ENCODE measurements at places on chromosomes 1 and 21.
A peak's percentile ranks its signal among the peaks of the same experiment; 100 is the strongest.

- no peak for DNase-seq
- no peak overlapping the region for H3K27ac ChIP-seq
These were observed 16.9 kb downstream of the ATG4C start for GRCh38 chr1:62800825-62801306.

DNA sequence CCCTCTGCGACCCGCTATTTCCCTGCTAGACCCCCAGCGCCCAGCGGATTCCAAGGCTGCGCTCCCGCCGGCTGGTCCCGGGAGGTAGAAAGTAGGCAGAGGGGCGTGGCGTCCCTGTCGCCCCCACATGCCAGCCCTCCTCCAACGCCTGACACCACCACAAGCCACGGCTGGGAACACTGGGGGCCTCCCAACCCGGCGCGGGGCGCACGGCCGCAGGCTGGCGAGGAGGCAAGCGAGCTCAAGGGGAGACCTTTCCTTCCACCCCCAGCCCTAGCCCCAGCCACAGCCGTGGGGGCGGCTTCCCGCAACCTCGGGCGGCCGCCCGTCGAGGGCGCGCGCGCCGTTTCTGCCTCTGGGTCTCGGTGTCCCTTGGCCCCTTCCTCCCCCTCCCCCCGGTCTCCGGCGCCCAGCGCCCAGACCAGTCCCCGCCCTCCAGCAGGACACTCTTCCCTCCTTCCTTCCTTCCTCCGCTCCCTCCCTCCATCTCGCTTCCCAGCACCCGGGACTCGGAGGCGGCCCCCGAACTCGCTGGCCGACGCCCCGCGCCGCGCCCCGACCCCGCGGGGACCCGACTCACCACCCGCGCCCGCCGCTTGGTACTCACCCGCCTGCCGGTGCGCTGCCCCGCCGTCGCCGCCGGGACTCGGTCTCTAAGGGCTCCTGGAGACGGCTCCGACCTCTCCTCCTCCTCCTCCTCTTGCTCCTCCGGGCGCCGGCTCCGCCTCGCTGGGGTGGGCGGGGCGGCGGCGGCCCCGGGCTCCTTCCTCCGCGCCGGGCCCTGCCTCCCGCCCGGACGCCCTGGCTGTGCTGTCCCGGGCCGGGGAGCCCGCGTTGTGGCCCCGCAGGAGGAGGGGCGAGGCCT lies at the start of gene GNG12:
Gene GNG12 (minus strand): TSS at position 731 of the 865 bp plus-strand sequence. CDS start 125,781 bp downstream, outside the sequence.
- no peaks in the 10 kb centered on the region for H3K36me3 ChIP-seq
- peaks cover 21% of the 10 kb centered on the region for H3K4me1 ChIP-seq
- DNase-seq = no peak
- peaks cover 18% of the 10 kb centered on the region for H3K27me3 ChIP-seq

DNA sequence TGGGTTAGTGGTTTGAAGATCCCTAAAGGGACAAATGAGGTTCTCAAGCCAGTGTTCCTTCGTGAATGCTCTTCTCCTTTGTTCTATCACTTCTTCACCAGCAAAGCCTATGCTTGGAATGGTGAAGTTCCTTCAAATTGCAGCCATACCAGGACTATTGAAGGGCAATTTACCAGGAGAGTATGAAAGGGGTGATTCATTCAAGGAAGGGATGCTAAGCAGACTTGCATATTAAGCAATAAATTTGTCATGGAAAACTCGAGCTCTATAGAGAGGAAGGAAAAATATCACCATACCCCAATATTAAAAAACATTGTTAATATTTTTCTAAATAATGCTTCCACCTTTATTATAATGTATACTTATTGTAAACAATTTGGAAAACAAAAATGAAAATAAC lies 9.3 kb upstream of the TSNAX start:
- no peak overlapping the region for H3K27ac ChIP-seq
- H3K4me3 ChIP-seq = no peak overlapping the region
- DNase-seq = no peak
- no peaks in the 10 kb centered on the region for H3K4me1 ChIP-seq
- H3K36me3 ChIP-seq = no peaks in the 10 kb centered on the region

- no peaks in the 10 kb centered on the region for H3K36me3 ChIP-seq
- no peak overlapping the region for H3K27ac ChIP-seq
- no peak for DNase-seq
- no peaks in the 10 kb centered on the region for H3K4me1 ChIP-seq
- no peak overlapping the region for H3K4me3 ChIP-seq
These were observed 148.6 kb downstream of the GRIK3 start for GRCh38 chr1:36885540-36886357.

GRCh38 chr1:75671708-75672107 lies 52.8 kb upstream of the ACADM start:
- no peak overlapping the region for H3K27ac ChIP-seq
- no peak overlapping the region for H3K4me3 ChIP-seq
- H3K4me1 ChIP-seq = no peaks in the 10 kb centered on the region
- peaks cover 5% of the 10 kb centered on the region for H3K27me3 ChIP-seq
- H3K36me3 ChIP-seq = no peaks in the 10 kb centered on the region

- peak; percentile 90 for DNase-seq
- peak overlapping the region; percentile 98 for H3K4me3 ChIP-seq
- no peaks in the 10 kb centered on the region for H3K36me3 ChIP-seq
- peaks cover 44% of the 10 kb centered on the region for H3K4me1 ChIP-seq
- peak overlapping the region; percentile 100 for H3K27ac ChIP-seq
These were observed 11.4 kb downstream of the BTBD19 start for GRCh38 chr1:44819608-44820327.

GRCh38 chr1:232853994-232854797 lies 49.0 kb downstream of the MAP10 start:
- H3K36me3 ChIP-seq = no peaks in the 10 kb centered on the region
- no peaks in the 10 kb centered on the region for H3K4me1 ChIP-seq
- H3K4me3 ChIP-seq = no peak overlapping the region
- no peak for DNase-seq
- no peak overlapping the region for H3K27ac ChIP-seq

- no peak overlapping the region for H3K4me3 ChIP-seq
- H3K27ac ChIP-seq = no peak overlapping the region
- H3K36me3 ChIP-seq = no peaks in the 10 kb centered on the region
- no peaks in the 10 kb centered on the region for H3K27me3 ChIP-seq
- no peaks in the 10 kb centered on the region for H3K4me1 ChIP-seq
These were observed 55.6 kb downstream of the L1TD1 start for GRCh38 chr1:62250126-62250726.

DNA sequence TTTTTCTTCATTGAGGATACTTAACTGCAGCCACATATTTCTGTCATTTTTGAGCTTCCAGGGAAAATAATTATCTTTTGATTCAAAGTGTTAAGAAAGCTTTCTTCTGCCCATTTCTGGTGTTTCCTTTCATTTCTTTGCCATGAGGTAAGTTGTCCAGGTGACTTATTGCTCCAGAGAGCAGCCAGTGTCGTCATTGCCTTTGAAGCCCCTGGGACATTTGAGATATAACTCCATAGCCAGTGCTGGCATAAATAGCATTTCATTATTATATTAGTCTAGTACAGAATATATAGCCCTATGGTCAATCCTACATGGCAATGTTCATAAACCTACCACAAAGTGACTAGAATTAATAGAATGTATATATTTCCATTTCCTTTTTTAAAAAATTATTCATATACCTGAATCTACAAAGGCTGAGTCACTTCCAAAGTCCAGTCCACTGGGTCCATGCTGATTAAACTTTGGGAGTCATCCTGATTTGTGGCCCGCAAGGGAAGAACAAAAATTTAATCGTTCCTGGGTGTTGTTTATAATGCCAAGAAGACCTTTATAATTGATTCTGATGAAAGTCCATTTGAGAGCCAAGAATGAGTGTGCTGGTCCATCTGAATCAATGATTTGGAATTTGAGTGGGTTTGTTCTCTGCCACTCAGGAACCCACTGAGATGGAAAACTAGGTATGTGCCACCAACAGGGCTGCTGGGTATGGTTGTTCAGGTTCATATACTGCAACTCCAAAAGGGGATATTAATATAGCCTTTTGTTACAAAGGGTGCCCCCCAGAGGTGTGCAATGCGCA lies 221.8 kb upstream of the PLXNA2 start:
- no peak for DNase-seq
- no peaks in the 10 kb centered on the region for H3K36me3 ChIP-seq
- no peak overlapping the region for H3K4me3 ChIP-seq
- H3K27me3 ChIP-seq = no peaks in the 10 kb centered on the region

- no peaks in the 10 kb centered on the region for H3K27me3 ChIP-seq
- no peaks in the 10 kb centered on the region for H3K4me1 ChIP-seq
- no peaks in the 10 kb centered on the region for H3K36me3 ChIP-seq
- no peak overlapping the region for H3K4me3 ChIP-seq
These were observed 8.1 kb upstream of the PRDM16 start for GRCh38 chr1:3060601-3061551.

DNA sequence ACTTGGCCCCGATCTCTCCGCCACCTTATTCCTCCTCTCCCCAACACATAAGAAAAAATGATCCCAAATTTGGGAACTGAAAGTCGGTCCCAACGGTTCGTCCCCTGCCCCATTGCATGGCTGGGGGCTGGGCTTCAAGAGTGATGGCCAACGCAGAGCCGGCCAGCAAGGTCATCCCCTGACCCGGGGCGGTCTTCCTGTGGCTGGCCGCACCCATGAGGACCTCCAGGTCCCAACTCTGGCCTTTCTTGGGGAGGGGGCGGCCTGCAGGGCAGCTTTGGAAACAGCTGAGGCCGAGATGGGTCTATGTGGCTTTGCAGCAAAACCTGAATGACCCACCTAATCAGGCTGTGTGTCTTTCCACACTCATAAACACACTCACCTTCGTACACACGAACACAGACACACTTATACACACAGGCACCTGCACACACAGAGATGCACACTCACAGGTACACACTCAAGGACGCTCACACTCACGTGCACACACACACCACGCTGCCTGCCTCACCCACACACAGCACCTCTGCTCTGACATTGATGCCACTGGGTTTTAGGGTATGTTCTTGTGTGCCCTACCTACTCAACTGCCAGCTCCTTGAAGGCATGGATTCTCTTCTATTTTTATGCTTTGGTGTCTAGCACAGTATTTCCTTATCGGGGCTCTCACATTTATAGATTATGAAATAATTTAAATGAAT lies 562 bp downstream of the DYNLT5 start:
- no peak overlapping the region for H3K27ac ChIP-seq
- no peak for DNase-seq
- peaks cover 12% of the 10 kb centered on the region for H3K27me3 ChIP-seq

- no peaks in the 10 kb centered on the region for H3K36me3 ChIP-seq
- H3K4me1 ChIP-seq = no peaks in the 10 kb centered on the region
- H3K27ac ChIP-seq = no peak overlapping the region
These were observed 134.2 kb downstream of the NAV1 start for GRCh38 chr1:201673093-201673492.

DNA sequence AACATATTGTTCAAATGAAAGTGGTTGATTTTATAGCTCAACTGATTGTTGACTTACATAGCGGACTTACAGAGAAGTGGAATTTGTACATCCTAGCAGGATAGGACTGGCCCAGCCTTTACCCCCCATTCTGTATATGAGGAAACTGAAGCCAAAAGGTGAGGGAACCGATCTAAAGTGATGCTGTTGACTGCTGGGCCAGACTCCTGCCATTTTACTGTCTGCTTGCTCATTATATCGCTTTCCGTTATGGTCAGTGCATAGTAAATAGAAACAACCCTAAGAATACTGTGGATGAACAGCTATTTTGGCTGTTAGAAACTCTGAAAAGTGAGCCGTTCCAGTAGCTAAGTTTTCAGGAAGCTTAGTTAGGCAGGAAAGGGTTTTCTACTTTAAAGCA lies 31.9 kb downstream of the PRDM2 start:
- H3K4me1 ChIP-seq = peaks cover 73% of the 10 kb centered on the region
- peaks cover 3% of the 10 kb centered on the region for H3K27me3 ChIP-seq
- H3K27ac ChIP-seq = peak overlapping the region; percentile 100
- no peak for DNase-seq
- no peaks in the 10 kb centered on the region for H3K36me3 ChIP-seq

GRCh38 chr21:32329331-32329730 lies 30.7 kb downstream of the MRAP start:
- H3K4me3 ChIP-seq = no peak overlapping the region
- H3K4me1 ChIP-seq = no peaks in the 10 kb centered on the region
- H3K36me3 ChIP-seq = peaks cover 68% of the 10 kb centered on the region
- H3K27ac ChIP-seq = no peak overlapping the region

DNA sequence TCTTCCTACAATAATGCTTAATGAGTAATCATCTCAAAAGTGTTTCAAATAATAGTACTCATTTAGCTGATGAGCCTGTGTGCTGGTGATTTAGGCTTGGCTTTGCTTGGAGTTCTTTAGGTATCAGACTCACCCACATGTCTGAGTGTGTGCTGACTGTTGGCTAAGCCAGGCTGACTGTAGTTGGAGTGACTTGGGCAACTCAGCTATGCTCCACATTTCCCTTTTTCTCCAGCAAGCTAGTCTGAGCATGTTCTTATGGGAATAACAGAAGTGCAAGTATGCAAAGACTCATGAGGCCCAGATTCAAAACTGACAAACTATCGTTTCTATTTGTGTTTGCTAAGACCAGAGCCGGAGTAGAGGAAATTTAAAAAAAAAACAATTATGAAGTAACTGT lies 99.0 kb upstream of the ADGRL4 start:
- H3K36me3 ChIP-seq = no peaks in the 10 kb centered on the region
- peaks cover 2% of the 10 kb centered on the region for H3K27me3 ChIP-seq
- no peak overlapping the region for H3K4me3 ChIP-seq
- DNase-seq = no peak

GRCh38 chr1:203493901-203494300 lies at the start of gene OPTC:
Gene OPTC (plus strand): TSS chr1:203494153. CDS start chr1:203496006, 1,853 bp downstream.
- H3K4me1 ChIP-seq = no peaks in the 10 kb centered on the region
- H3K27me3 ChIP-seq = peaks cover 3% of the 10 kb centered on the region
- H3K4me3 ChIP-seq = no peak within 1 kb of the TSS
- no peak for DNase-seq
- H3K36me3 ChIP-seq = no peaks in the 10 kb centered on the region

DNA sequence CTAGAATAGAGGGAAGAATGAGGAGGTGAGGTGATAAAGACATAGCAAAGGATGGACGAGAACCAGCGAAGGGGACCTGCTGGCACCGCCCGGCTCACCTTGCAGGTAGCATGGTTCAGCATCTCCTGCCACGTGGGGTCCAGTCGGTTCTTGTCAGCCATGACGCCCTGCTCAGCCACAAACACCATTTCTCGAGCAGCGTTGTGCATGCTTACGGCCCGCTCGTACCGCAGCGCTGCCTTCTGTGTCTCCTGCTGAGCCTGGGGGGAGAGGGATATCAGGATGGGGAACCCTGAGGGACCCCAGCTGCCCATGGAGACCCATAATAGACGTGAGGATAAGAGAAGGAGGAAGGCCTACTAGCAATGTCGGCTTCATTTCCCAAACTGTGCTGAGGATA lies 11.4 kb downstream of the SH3BP5L start:
- H3K4me1 ChIP-seq = peaks cover 15% of the 10 kb centered on the region
- DNase-seq = no peak
- H3K27ac ChIP-seq = no peak overlapping the region
- H3K4me3 ChIP-seq = no peak overlapping the region
